ENCODE measurements at places on chromosomes 2 and 18. TPM values are rescaled to one million over a fixed set of nuclear protein-coding genes. Genes with fewer than 3 reads are reported as not detected.

The ZBTB14 gene
- total RNA-seq = 11.4 TPM

The DCDC2C gene
- total RNA-seq = not detected

The SLC8A1 gene
- total RNA-seq = 42.1 TPM

DNA sequence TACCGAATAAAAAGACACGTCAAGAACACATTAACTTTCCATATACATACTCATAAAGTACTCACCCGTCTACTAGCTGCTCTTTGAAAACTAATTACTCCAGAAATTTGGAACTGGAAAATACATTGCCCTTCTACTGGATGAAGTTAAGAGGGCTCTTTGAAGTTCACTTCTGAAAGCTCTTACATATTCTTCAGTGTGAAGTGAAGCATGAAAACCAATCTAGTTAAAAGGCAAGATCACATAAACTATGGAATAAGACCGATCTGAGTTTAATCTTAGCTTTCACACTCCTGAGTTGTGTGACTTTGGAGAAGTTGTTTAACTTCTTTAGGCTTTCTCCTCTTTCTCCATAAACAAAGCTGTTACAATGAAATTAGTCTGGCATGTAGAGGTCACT, 38.5 kb downstream of the REV1 start:
- DNase-seq = no peak
- no peaks in the 10 kb centered on the region for H3K27me3 ChIP-seq
- no peak overlapping the region for H3K4me3 ChIP-seq
- no peak overlapping the region for H3K27ac ChIP-seq
- H3K4me1 ChIP-seq = no peaks in the 10 kb centered on the region

The CYP26B1 gene
- 5.4 TPM for total RNA-seq

GRCh38 chr2:6498841-6499240, 366.9 kb downstream of the CMPK2 start:
- no peak for DNase-seq
- no peaks in the 10 kb centered on the region for H3K4me1 ChIP-seq
- no peak overlapping the region for H3K4me3 ChIP-seq
- no peaks in the 10 kb centered on the region for H3K36me3 ChIP-seq
- no peaks in the 10 kb centered on the region for H3K27me3 ChIP-seq
- H3K27ac ChIP-seq = no peak overlapping the region

- no peaks in the 10 kb centered on the region for H3K36me3 ChIP-seq
- H3K27me3 ChIP-seq = peaks cover 6% of the 10 kb centered on the region
- no peak for DNase-seq
Observed at GRCh38 chr2:232447638-232448303, 8.2 kb upstream of the ALPI start.

- no peak for DNase-seq
- no peak overlapping the region for H3K4me3 ChIP-seq
- H3K4me1 ChIP-seq = peaks cover 8% of the 10 kb centered on the region
- H3K27me3 ChIP-seq = peaks cover 68% of the 10 kb centered on the region
Observed at GRCh38 chr2:238771639-238772038, 76.2 kb upstream of the TWIST2 start.

The METTL21A gene
- 26.4 TPM for total RNA-seq

DNA sequence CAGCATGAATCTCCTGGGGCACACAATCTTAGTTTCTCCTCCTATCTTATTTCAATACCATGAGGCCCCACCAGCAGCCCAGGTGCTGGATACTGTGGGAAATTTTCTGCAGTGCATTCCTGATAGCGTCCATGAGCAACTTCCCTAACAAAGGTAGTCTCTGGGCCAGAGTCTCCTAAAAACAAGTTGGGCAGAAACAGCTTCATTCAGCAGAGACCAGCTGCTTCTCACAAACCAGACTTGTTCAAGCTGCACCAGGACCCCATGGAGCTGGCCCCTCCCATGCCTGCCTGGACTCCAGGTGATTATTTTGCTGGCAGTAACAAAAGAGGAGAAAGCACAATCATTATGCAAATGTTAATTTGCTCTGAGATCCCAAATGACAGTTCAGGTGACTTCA, 31.4 kb downstream of the MYO5B start:
- no peaks in the 10 kb centered on the region for H3K27me3 ChIP-seq
- peak overlapping the region; percentile 75 for H3K4me3 ChIP-seq
- peaks cover 58% of the 10 kb centered on the region for H3K4me1 ChIP-seq
- no peaks in the 10 kb centered on the region for H3K36me3 ChIP-seq
- peak overlapping the region; percentile 100 for H3K27ac ChIP-seq

GRCh38 chr2:161474920-161475319, 58.8 kb downstream of the TBR1 start:
- H3K27me3 ChIP-seq = no peaks in the 10 kb centered on the region
- no peak overlapping the region for H3K27ac ChIP-seq
- no peaks in the 10 kb centered on the region for H3K36me3 ChIP-seq

The GALNT13 gene
- 11.2 TPM for total RNA-seq

The MROH2A gene
- not detected for total RNA-seq

- H3K4me1 ChIP-seq = no peaks in the 10 kb centered on the region
- H3K4me3 ChIP-seq = no peak overlapping the region
- no peak overlapping the region for H3K27ac ChIP-seq
- no peak for DNase-seq
- peaks cover 6% of the 10 kb centered on the region for H3K27me3 ChIP-seq
Observed at GRCh38 chr2:102261467-102262135, 49.8 kb upstream of the IL1RL1 start.

- H3K4me1 ChIP-seq = peaks cover 6% of the 10 kb centered on the region
- peak overlapping the region; percentile 9 for H3K4me3 ChIP-seq
- peaks cover 9% of the 10 kb centered on the region for H3K36me3 ChIP-seq
- H3K27me3 ChIP-seq = no peaks in the 10 kb centered on the region
- no peak overlapping the region for H3K27ac ChIP-seq
Observed at GRCh38 chr2:5111581-5111980, 580.6 kb upstream of the SOX11 start.

Data from type B pancreatic cell (in vitro differentiated cells).